ENCODE measurements at places on chromosomes 3 and 15. TPM values are rescaled to one million over a fixed set of nuclear protein-coding genes. Genes with fewer than 3 reads are reported as not detected.

Gene CHRD
- total RNA-seq = 33.0 TPM

Gene STRIT1
- not detected for total RNA-seq

Gene PCSK6
- 6.6 TPM for total RNA-seq

DNA sequence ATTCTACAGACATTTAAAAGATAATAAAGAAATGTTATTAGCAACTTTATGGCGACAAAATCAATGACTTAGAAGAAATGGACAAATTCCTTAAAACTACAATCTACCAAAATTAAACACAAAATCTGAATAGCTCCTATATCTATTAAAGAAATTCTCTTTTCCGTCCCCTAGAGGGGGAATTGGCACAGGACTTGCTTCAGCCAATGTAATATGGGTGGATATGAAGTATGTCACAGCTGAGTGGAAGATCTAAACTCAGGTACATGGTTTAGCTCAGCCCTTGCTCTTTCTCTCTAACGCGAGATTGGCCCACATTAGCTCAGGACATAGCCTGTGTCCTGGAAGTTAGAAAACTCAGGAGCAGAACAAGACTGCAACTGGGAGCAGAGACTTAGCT, 79.3 kb downstream of the DNAH12 start:
- no peaks in the 10 kb centered on the region for H3K36me3 ChIP-seq
- no peak overlapping the region for H3K27ac ChIP-seq
- H3K4me1 ChIP-seq = no peaks in the 10 kb centered on the region
- no peak overlapping the region for H3K4me3 ChIP-seq
- DNase-seq = peak; percentile 14

- H3K36me3 ChIP-seq = no peaks in the 10 kb centered on the region
- no peak for DNase-seq
- no peak overlapping the region for H3K27ac ChIP-seq
- no peak overlapping the region for H3K4me3 ChIP-seq
- H3K4me1 ChIP-seq = no peaks in the 10 kb centered on the region
Observed at GRCh38 chr15:101374326-101374725, 79.3 kb upstream of the SNRPA1 start.

DNA sequence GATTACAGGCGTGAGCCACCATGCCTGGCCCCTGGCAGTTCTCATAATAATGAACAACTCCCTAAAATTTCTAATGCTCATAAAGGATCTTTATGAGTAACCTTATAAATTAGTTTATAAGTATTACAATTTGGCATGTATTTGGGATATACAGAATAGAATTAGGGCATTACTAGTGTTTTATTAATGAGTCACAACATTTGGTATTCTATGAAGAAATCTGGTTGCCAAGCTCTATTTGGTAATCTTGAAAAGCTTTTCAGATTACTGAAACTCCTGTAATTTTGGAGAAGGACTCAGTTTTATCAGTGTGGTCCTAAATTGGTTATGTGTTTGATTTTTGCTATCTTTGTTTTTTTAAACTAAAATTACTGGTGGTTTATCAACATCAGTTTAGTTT, 45.8 kb downstream of the TM6SF1 start:
- DNase-seq = no peak
- no peaks in the 10 kb centered on the region for H3K27me3 ChIP-seq
- H3K27ac ChIP-seq = no peak overlapping the region
- H3K4me1 ChIP-seq = no peaks in the 10 kb centered on the region
- peaks cover 35% of the 10 kb centered on the region for H3K36me3 ChIP-seq

- no peaks in the 10 kb centered on the region for H3K27me3 ChIP-seq
- H3K36me3 ChIP-seq = no peaks in the 10 kb centered on the region
- no peak overlapping the region for H3K27ac ChIP-seq
- no peak overlapping the region for H3K4me3 ChIP-seq
- H3K4me1 ChIP-seq = no peaks in the 10 kb centered on the region
Observed at GRCh38 chr15:73153024-73153423, 100.8 kb downstream of the NEO1 start.
